ENCODE measurements at places on chromosomes 1 and 21. TPM values are rescaled to one million over a fixed set of nuclear protein-coding genes. Genes with fewer than 3 reads are reported as not detected.

PBX1 gene
- 12.4 TPM for polyA plus RNA-seq

ACKR1 gene
- polyA plus RNA-seq: 3.5 TPM

KCNN3 gene
- 1.4 TPM for polyA plus RNA-seq

HAO2 gene
- not detected for polyA plus RNA-seq

GNAT2 gene
- not detected for polyA plus RNA-seq

C1orf115 gene
- polyA plus RNA-seq: 7.4 TPM

TAS1R1 gene
- polyA plus RNA-seq: 0.35 TPM

DCST1 gene
- polyA plus RNA-seq: not detected

UBE2Q1 gene
- 52.2 TPM for polyA plus RNA-seq

LIN9 gene
- polyA plus RNA-seq: 2.3 TPM

BECN2 gene
- polyA plus RNA-seq: not detected

PCBP3 gene
- 0.54 TPM for polyA plus RNA-seq

LRRC53 gene
- polyA plus RNA-seq: 1.6 TPM

MRPL24 gene
- polyA plus RNA-seq: 58.2 TPM

MYOM3 gene
- polyA plus RNA-seq: not detected

ACTN2 gene
- polyA plus RNA-seq: 5.0 TPM

ADAMTSL4 gene
- not detected for polyA plus RNA-seq

ANGPTL7 gene
- polyA plus RNA-seq: not detected

PLEKHN1 gene
- polyA plus RNA-seq: not detected

MYBPH gene
- polyA plus RNA-seq: not detected

IFNLR1 gene
- polyA plus RNA-seq: not detected

KCNJ15 gene
- polyA plus RNA-seq: not detected

SLC22A15 gene
- polyA plus RNA-seq: 13.1 TPM

ZNF683 gene
- polyA plus RNA-seq: 0.34 TPM

TMPRSS2 gene
- not detected for polyA plus RNA-seq

SFN gene
- not detected for polyA plus RNA-seq

PAX7 gene
- polyA plus RNA-seq: not detected

SPRR2G gene
- polyA plus RNA-seq: not detected

IGSF5 gene
- polyA plus RNA-seq: 3.5 TPM

GPA33 gene
- polyA plus RNA-seq: 0.15 TPM

FNDC10 gene
- 1.5 TPM for polyA plus RNA-seq
